ENCODE measurements at places on chromosomes 11 and 22.

GRCh38 chr11:560305-561147, at the start of the genes LMNTD2 and RASSF7:
TSS of gene LMNTD2 (minus strand) at chr11:560738. CDS start at chr11:560716, 22 bp downstream.
TSS of gene RASSF7 (plus strand) at chr11:560970. CDS start at chr11:561769, 799 bp downstream.
- peak; percentile 81 for DNase-seq

- DNase-seq, result no peak
Observed at GRCh38 chr11:12211331-12212065, 101.1 kb downstream of the MICAL2 start.

DNA sequence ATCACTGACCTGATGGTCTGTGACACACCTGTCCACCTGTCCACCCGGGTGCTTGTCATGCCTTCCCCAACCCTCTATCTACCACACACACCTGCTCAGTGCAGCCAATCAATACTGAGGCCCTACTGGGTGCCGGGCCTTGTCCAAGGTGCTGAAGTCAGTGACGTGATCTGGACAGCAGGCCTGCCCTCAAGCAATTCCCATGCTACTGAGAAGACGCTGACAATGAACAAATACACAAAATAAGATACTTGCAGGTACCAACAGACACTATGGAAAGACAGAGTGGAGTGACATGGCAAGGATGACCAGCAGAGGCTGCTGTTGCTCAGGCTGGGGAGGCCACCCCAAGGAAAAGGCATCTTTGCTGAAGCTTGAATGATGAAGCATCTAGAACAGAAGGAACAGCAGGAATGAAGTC, 21.2 kb downstream of the PLAAT3 start:
- peak; percentile 4 for DNase-seq

DNA sequence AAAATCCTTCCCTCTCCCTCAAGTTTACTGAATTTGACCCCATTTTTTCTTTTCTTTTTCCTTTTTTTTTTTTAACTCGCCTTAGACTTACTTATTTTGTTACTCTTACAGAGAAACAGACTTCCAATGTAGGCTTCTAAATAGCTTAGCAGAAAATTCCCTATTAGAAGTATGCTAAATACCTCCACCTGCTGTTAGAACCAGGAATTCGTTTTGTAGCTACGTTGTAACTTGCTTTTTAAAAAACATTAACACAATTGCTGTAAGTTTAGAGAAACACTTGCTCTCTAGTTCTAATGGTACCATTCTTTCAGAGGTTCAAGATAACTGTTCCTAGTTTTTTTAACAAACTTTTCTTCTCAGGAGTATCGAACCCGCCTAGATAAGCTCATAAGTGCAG, 324.2 kb downstream of the DCDC1 start:
- DNase-seq, result no peak

DNA sequence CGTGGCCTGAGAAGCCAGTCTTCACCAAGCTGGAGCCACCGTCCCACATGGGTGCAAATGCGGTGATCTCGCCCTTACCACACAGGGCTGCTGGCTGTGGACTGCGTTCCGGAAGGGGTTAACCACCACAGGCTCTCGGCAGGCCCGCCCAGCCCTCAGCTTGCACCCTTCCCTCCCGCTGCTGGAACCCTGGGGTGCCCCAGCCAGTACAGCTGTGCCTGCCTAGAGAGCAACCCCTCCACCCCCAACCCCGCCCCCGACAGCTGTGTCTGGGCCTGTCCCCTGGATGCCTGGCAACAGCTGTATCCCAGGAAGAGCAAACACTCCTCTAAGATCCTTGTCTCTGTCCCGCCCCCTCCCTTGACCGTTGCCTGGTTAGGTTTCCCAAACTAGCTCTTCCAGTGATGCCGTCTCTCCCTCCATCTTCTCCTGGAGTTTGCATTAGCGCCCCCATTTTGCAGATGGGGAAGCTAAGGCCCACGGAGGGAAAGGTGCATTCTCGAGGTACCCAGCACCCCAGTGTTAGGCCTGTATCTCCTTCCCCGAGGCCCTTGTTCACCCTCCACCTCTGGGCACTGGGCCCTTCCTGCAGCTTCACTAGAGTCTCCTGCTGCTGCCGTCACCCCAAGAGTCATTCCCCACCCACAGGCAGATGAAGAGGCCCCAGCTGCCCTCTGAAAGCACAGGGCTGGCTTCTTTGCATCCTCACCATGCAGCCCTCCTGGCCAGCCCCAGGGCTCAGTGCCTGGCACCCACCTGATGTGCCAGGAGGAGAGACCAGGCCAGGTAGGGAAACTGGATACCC, 12.6 kb upstream of the COX8A start:
- peak; percentile 90 for DNase-seq

- no peak for DNase-seq
Observed at GRCh38 chr11:83982825-83983224, 696.7 kb upstream of the CCDC90B start.

GRCh38 chr11:83157594-83158356, 844 bp downstream of the PCF11 start:
- DNase-seq, result peak; percentile 49

DNA sequence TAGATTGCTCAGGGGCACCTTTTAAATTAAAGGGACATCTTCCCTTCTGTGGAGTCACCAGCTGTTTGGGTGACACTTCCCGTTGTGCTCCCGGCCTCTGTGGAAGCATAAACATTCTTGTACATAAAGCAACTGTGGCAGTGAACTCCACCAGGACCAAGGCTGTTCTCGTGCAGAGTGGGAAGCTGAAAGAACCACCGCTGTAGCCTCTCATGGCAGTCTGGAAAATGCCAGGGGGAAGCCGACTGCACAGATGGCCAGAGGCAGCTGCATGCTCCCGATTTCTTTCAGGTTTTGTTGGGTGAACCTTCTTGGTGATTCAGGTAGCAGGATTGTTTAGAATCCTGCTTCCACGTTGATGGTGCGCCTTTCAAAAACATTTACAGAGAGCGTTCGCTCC, 10.3 kb downstream of the UBASH3B start:
- no peak for DNase-seq

DNA sequence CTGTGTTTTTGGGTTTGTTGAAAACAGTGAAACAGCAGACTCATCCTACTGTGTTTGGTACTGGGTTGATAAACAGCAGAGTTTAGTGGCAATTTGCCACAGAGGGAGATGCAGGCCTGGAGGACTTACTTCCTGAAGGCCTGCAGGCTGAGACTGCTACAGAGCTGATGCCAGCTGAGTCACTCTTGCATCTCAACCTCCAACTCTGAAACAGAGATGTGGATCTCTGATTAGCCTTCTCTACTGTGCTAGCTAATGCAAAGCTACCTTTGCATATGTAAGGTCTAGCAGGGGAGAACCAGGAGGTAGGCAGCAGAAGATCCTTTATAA, 14.3 kb downstream of the ATP5MG start:
- peak; percentile 36 for DNase-seq

DNA sequence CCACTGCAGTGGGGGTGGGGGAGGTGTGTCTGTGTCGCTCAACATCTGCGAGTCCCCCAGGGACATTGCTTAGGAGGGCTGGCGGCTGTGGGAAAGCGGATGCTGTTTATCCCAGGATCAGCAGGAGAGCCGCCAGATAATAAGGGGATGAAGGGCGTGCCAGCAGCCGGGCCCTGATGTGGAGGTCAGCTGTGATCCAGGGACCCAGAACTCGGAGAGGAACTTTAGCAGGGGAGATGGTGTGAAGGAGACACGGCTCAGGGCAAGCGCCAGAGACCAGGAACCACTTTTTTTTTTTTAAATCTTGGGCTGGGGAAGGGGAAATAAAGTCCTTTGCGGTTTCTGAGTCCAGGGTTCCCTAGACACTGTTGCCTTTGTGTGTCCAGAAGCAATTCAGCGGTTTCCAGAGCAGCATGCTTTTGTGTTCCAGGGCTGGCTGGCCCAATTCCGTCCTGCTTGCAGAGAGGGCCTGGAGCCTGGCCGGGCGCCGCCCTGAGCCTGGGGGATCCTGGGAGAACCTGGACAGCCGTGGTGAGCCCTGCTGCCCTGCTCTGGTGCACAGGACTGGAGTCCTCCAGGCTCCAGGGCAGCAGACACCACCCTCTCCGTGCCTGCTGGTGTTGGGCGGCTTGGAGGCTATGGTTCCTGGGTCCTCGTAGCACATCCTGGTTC, at the start of gene GRAMD4:
Gene GRAMD4 (plus strand): TSS at position 557 of the 672 bp plus-strand sequence. CDS start 6,414 bp downstream, outside the sequence.
- no peak for DNase-seq

DNA sequence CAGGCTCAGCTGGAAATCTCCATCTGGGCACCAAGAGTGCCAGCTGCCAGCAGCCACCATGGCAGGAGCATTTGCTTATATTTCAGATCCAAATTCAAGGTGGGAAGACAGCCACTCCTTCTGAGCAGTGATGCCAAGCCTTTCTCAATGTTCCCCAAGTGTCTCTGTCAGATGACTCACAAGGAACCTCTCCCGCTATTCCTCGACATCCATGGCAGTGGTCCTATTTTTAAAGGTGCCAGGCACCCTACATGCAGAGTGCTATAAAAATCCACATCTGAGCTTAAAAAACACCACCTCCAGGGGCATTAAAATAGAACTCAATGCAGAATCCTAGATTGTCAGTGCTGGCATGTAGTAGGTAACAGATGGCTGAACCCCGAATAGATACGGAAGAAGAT, 112.1 kb downstream of the SLC1A2 start:
- DNase-seq, result no peak

GRCh38 chr11:96136613-96137298, 206.2 kb downstream of the MAML2 start:
- DNase-seq, result no peak

- DNase-seq, result no peak
Observed at GRCh38 chr11:86940122-86940777, 14.9 kb downstream of the FZD4 start.

- no peak for DNase-seq
Observed at GRCh38 chr11:69908511-69909220, 89.5 kb upstream of the FGF3 start.

- no peak for DNase-seq
Observed at GRCh38 chr11:4441515-4441914, 7.6 kb upstream of the OR52K2 start.

GRCh38 chr11:2673871-2674471, 25.8 kb downstream of the KCNQ1OT1 start:
- no peak for DNase-seq

GRCh38 chr11:69711822-69712801, 8.3 kb upstream of the FGF19 start:
- no peak for DNase-seq

Measured in NCI-H510A treated with DMSO at 0.1 percent for 48 hours (cell line).